ENCODE measurements at places on chromosomes 11 and 22.

DNA sequence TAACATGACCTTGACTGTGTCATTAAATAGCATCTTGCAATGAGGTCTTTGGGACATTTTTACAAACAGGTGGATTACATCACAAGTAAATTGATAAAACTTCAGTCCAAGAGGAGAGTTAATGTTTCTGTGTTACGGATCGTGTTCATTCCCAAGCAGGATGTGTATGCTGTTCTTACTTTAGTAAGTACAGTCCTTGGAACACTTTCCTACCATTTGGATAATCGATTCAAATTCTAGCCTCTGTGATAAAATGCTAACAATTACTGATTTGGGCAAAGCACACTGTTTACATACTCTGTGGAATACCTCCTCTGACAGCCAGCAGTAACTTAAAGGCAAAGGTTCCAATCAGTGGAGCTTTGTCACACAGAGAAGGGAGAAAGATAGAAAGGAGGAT, 351.7 kb downstream of the FAT3 start:
- no peak for DNase-seq

- no peak for DNase-seq
Observed at GRCh38 chr11:92865352-92865751, 104.1 kb upstream of the MTNR1B start.

- no peak for DNase-seq
Observed at GRCh38 chr11:73902303-73902702, 25.5 kb downstream of the PAAF1 start.

DNA sequence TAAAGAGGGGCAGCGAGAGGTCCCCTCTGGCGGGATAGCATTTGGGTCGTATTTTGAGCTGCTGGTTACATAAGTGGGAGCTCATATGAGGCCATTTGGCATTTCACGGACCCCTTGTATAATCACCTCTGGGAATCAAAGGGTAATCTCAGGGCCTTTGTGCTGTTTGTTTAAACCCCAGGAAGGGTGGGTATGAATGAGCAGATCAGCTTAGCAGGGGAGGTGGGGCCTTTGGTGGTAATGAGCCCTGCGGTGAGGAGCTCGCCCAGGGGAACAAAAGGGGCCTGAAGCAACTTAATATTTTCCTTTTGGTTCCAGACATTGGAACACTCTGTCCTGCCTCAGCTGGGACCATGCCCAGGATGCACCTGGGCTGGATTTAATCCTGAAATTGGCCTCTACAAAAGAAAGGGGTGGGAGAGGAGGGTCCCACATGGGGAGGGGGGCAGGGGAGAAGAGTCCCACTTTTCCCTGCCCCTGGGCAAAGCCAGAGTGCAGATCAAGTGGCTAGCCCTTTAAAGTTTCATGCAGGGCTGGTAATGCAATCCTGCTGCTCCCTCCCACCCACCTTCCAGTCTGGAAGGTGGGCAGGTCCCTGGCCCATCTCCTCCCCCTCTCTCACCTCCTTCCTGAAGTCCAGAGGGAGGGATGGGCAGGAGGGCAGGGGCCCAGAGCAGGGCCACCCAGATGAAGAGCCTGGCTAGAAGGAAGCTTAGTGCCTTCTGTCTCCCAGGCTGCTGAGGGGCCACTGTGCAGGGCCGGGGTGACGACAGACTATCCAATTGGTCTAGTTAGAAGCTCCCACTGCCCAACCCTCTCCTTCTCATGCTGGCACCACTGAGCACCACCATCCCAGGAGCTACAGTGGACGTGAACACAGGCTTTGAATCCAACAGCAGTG, 10.5 kb downstream of the TSKU start:
- no peak for DNase-seq

GRCh38 chr22:35651085-35651484, 2.8 kb downstream of the APOL6 start:
- no peak for DNase-seq

- DNase-seq, result no peak
Observed at GRCh38 chr22:20039683-20040325, 18.9 kb downstream of the TANGO2 start.

- DNase-seq, result peak; percentile 29
Observed at GRCh38 chr11:8018484-8019313, 31.6 kb downstream of the EIF3F start.

GRCh38 chr11:70402685-70403084, 4.4 kb downstream of the CTTN start:
- no peak for DNase-seq

GRCh38 chr11:65063532-65063931, 5.2 kb upstream of the NAALADL1 start:
- no peak for DNase-seq

DNA sequence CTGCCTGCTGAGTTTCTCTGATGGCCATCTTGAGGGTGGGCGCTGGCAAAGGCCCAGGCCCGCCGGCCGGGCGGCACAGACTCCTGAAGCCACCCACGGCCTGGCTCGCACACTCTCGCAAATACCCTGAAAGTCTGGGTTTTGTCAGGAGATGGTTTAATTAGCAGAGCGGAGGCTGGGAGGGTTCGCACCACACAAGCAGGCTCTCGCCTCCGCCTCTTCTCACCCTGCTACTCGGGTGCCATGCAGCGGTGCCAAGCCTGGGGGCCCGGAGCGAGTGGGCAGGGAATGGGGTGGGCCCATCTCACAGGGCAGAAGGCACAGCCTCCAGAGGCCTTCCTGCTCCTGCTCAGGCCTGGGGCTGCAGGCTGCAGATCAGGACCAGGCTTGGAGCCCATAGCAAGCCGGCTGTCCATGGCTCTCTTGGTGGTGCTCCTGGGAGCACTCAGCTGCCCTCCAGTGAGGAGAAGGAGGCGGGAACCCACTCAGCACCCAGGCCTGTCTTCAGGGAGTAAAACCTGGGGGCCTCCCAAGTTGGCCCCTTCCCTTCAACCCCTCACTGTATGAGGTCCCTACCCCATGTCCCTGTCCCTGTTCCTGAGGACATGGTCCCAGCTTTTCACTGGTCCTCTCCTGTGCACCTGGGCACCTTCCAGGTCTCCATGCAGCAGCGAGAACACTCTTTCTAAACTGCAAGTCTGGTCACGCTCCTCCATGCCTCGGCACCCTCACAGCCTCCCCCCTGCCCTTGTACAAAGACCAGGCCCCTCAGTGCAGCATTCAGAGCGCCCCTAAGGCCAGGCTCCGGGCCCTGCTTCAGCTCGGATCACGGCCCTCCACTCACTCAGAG, 62.0 kb downstream of the FLRT1 start:
- no peak for DNase-seq

- DNase-seq, result no peak
Observed at GRCh38 chr22:26660356-26660755, 3.0 kb downstream of the MIAT start.

DNA sequence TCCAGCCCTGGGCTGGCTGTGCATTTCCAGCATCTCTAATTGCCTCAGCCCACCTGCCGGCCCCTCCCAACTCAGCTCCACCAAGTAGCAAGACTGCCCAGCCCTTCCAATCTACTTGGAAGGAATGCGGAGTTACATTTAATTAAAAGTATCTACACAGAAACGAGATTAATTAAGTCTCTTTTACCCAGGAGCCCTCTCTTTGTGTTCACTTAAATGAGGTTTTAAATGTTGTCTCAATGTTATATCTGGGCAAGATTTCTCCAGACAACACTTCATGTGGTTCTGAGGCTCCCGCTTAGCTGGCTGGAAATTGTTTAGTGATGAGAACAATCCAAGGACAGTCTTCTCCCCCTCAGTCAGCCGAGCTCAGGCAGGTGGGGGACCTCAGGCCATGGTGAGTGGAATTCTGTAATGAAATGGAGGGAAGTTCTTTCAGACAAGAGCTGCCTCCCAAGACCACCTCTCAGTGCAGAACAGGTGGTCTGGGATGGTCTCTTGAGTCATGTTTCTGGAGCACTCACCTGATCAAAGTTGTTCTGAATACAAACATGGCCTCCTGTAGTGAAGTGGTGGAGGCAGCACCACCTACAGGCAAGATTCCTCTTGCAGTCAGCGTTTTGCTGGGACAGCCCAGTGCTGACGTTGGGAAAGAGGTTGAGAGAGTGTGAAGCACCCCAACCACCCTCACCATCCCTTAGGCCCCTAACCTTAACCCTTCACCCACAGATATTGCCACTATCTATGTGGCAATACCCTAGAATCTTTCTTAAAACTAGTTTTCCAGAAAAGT, 371.6 kb downstream of the CADM1 start:
- DNase-seq, result no peak

DNA sequence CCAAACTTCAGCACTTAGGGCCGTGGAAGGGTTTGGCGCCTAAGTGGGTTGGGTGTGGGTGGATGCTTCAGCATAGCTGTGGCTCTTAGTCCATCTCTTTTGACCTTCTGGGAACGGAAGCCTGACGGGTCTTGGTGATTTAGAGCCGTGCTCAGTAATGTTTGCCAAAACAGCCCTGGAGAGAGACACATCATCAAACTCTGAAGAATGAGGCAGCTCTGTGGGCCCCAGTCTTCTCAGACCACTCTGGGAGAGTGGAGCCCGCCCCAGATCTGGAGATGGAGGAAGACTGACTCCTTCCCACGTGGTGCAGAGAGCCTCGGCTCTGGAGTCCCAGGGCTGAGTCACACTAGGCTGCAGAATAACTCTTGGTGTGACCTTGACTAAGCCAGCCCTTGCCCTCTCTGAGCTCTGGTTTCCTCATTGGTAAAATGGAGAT, 168.9 kb downstream of the C11orf91 start:
- no peak for DNase-seq

- DNase-seq, result no peak
Observed at GRCh38 chr22:40210818-40211217, 33.1 kb downstream of the TNRC6B start.

DNA sequence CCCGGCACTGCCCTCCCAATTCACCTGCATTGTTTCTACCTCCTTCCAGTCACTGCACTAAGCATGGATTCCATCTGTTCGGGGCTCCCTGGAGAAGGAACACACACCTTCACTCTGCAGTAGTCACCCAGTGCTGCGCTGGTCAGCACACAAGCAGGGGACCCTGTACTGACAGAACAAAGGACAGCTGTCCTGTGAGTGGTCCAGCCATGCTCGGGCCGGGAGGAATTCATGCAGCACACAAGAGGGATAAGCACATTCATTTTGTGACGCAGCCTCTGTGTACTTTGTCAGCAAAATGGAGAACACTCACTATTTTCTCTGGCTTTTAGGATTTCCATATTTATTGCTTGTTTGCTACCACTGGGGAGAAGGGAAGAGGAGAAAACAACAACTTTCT, 167.3 kb downstream of the NTM start:
- DNase-seq, result no peak

DNA sequence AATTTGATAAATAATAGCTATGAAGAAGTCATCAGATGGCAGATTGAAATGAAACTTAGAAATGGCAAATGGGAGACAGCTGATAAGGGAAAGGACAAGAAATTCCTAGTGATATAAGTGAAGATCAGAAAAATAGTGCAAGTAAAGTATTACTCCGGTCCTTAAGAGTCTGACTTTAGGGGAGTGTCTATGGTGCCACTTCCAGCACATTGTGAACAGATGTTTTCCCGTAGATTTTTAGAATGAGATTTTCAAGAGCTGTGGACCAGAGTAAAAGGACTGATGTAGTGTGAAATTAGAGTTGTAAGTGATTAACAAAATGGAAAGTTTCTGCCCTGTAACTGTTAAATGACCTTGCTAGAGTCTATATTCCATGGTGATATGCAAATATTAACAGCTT, 974.8 kb upstream of the TENM4 start:
- no peak for DNase-seq

- no peak for DNase-seq
Observed at GRCh38 chr22:40676644-40677043, 2.6 kb upstream of the MCHR1 start.

GRCh38 chr22:38051900-38052862, 5.0 kb upstream of the PICK1 start:
- DNase-seq, result peak; percentile 49

DNA sequence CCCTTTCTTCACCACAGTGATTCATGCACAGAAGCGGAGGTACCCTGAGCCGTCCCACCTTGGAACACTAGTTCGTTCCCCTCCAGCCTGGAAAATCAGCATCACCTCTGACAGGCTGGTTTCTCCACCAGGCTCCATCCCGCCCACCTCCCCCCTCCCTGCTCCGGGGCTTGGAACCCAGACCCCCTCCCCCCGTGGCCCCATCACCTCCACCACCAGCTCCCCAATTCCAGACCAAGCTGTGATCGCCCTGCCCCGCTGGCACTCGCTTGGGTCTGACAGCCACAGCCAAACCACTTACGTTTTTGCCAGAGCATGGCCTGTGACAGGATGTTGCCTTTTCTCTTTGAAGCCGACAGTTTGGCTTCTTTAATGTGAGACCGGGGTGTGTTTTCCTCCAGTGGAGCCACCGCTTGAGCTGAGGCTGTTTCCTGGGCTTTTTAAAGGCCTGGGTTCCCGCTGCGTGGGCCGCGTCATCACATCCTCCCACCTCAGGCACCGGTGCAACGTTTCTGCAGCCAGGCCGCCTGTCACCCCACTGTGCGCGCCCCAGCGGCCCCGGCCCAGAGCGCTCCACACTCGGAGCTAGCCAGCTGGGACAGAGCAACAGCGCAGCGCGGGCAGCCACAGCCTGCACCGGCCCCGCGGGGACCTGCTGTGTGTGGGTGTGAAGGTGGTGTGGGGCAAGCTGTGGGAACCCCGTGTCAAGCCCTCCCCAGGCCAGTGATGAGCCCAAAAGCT, at the start of gene POU2AF1:
Gene POU2AF1, minus strand, starts transcription at position 415 of the 741 bp plus-strand sequence. Its CDS starts 98 bp downstream, at position 317.
- peak; percentile 21 for DNase-seq

- DNase-seq, result no peak
Observed at GRCh38 chr11:75811485-75811884, 3.5 kb upstream of the UVRAG start.

DNA sequence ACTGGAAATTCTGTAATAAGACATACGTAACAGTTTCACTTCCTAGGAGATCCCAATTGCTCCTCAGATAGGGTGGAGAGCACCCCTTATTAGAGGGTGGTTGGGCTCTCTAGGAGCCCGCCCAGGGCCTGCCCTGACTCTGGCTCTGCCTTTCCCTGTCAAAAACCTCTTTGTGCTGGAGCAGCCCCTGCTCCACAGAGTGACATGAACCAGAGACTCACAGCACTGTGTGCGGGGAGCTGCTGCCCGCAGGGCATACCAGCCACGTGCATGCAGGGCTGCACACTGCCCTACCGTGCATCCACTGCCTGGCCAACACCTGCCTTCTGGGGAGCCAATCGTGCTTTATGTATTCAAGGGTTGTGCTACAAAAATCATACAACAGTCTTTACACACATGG, 24.3 kb downstream of the KCNQ1OT1 start:
- DNase-seq, result no peak

DNA sequence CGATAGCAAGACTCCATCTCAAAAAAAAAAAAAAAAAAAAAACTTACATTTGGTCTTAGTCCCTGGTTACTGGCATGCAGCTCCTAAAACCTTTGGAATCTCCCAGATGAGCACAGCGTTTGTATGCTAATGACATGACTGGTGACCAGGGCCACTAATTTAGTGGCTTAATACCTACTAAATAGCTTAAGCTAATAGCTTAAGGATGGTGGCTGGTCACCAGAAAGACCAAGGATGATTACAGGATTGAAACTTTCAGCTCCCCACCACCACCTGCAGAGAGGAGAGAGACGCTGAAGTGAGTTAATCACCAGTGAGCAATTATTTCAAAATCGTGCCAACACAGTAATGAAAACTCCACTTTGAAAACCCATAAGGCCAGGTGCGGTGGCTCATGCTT, 37.1 kb downstream of the DENND5A start:
- no peak for DNase-seq
